Left renal cortex interstitium (tissue), 4 donors: ENCODE measurements at places on chromosomes 5 and 9.

DNA sequence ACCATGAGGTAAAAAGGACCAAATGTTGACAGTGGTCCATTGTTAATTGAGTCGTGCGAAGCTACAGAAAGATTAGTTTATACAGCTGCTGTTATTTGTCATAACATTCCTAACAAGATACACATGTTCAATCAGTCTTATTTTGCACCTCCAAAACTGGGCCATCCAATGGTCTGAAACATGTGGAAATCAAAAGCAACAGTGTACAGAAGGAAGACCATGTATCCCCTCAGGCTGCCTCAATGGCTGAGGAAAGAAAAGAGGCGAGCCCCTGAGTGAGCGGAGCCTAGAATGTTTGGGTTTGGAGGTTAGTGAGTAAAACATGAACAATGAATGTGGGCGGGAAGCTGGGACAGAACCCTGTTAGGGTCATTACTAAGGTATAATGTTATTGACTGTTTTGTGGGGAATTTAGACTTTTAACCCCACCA, 35.6 kb downstream of the NFIB start:
- DNase-seq: no peak

GRCh38 chr5:157866536-157866935, 7.6 kb upstream of the CLINT1 start:
- no peak for DNase-seq

GRCh38 chr5:94304146-94304545, 314.3 kb downstream of the KIAA0825 start:
- no peak for DNase-seq

DNA sequence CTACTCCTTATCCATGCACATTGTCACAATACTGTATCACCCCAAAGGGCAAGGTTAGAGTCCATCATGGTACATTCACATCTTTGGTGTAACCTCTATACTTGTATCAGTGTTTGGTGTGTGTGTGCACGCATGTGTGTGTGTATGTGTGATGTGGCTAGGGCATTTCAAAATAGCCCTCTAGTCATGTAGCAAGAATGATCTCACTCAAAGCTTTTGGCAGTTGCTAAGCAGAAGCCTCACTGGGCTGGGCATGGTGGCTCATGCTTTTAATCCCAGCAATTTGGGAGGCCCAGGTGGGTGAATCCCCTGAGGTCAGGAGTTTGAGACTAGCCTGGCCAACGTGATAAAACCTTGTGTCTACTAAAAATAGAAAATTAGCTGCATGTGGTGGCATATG, 245.3 kb downstream of the ADGRV1 start:
- DNase-seq: no peak

GRCh38 chr5:61362796-61363368, 30.8 kb downstream of the ZSWIM6 start:
- DNase-seq: no peak
